Stimulated activated CD8-positive, alpha-beta memory T cell treated with anti-CD3 and anti-CD28 coated beads, Interleukin-15, amount 100 ng/mL, for 1 hour (primary cell): ENCODE measurements at places on chromosomes 7 and 10.

DNA sequence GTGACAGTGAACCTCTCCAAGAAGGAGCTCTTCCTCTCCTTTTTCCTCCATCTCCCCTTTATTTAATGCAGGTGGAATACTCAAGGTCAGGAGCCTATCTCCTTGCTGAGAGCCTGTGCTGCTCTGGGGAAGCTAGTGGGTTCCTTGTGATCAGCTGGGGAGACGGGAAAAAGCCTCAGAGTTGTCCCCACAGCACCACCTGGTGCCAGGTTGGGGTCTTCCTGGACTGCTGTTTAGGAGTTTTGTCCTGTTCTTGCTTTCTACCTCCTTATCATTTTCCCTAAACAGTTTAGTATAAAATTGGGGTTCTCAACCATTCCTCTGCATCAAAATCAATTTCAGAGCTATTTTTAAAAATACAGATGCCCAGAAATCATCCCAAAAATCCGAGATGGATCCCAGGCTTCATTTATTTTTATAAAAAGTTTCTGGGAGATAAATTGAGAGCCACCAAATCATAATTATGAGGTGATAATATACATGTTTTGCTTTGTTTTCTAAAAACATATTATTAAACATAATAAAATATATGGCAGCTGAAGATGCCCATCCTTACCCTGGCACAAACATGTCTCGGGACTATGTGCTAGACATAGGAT, 44.3 kb downstream of the MACC1 start:
- no peak for DNase-seq

- DNase-seq = no peak
Measured at GRCh38 chr10:100734295-100735086, 10.9 kb upstream of the PAX2 start.

GRCh38 chr10:83647526-83647925, 491.8 kb upstream of the GHITM start:
- no peak for DNase-seq

DNA sequence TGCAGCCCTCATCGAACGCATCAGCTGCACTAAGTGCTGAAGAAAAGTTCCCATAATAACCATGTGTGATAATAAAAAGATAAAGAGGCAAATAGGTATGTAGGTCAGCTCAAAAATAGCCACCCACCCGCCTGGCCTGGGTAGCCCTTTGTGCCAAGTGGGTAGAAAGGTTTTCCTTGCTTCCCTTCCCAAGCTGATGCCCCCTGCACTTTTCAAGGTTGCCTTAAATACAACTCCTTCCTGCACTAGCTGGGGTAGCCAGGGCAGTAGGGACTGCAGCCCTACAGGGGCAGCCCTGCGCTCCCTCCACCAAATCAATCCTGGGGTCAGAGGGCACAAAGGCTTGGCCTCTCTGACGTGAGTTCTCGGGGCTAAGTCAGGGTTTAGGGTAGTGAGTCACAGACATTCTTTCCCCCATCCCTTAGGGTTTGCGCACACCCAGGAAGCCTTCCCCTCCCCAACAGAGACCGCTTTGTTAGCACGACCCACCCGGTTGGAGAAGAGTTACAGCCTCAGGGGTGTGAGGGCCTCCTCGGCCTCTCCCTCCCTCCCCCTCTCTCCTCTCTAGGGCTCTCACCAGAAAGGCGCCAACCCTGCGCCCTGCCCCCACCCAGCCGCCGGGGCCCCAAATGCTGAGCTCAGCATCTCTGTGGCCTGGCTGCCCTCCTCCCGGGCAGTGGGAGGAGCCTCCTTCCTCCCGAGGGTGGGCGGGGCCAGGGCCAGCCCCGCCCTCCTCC, 13.3 kb upstream of the DDIT4 start:
- peak; percentile 62 for DNase-seq

DNA sequence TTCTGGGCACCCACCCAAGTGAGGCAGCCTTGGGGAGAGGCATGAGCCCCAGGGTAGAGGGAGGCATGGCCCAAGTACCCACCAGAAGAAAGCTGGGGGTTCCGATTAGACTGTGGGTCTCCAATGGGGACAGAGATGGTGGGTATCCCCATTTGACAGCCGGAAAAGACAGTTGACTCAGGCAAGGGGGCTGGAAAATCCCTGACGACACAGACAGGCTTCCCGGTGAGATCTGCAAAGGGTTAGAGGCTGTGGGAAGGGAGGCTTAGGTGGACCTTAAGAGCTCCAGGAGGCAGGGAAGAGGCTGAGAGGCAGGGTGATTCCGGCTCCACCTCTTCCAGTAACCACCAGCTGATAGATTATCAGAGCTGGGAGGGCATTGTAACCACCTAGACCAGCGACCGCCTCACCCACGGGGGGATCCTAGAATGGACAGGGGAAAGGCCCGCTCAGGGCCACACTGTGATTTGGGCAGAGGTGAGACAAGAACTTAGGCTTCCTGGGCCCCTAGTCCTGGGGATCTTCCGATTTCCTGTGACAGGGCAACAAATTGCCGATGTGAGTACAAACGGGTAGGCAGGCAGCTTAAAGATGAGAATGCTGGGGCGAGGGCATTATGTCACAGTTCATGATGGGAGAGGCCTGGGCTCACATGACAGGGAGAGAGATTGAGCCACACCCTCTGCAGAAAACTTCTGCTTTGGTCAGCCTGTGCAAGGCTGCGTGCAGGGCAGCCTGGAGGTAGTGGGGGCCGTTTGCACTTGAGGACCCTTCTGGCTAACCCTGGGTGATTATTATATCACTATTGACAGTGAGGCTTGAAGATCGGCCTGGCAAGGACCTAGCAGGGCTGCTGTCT, 5.4 kb downstream of the TBATA start:
- no peak for DNase-seq

DNA sequence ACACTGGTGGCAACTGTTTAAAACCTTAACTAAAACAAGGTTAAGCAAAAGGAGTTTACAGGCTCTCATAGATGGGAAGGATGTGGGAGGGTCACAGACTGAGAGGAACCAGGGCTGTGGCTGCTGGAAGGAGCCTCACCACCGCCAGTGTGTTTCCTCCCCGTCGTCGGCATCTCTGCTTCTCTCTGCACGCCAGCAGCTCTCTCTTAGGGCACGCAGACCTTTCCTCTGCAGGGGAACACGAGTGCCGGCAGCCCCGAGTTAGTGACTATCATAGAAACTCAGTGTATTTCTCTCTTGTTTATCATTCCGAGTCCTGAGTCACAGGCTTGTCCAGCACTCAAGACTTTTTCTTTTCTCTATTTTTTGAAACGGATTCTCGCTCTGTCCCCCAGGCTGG, 8.1 kb upstream of the SH2D4B start:
- peak; percentile 20 for DNase-seq

DNA sequence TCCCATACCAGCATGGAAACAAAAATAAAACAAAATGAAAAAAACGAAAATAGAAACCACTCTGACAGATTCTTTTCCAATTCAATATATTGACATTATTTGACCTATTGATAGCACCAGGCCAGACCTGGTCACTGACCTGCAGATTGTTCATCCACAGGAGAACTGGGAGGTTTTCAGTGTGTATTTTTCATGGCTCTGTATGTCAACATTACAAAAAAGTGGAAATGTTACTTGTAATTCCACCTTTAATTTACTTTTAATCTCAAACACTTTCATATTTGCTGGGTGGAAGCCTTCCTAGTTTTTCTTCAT, 2.9 kb downstream of the HKDC1 start:
- no peak for DNase-seq

GRCh38 chr10:36634916-36635315, 490.5 kb upstream of the ANKRD30A start:
- no peak for DNase-seq

- no peak for DNase-seq
Measured at GRCh38 chr7:112137141-112138101, 68.8 kb downstream of the DOCK4 start.

- DNase-seq = no peak
Measured at GRCh38 chr10:4678023-4678950, 147.7 kb upstream of the AKR1E2 start.

- DNase-seq = no peak
Measured at GRCh38 chr10:129605986-129606518, 139.0 kb downstream of the MGMT start.

- DNase-seq = no peak
Measured at GRCh38 chr10:121753726-121754476, 155.7 kb upstream of the FGFR2 start.

- peak; percentile 51 for DNase-seq
Measured at GRCh38 chr7:50206453-50207250, 97.9 kb upstream of the IKZF1 start.

GRCh38 chr10:98461500-98461842, 14.7 kb upstream of the HPS1 start:
- no peak for DNase-seq

DNA sequence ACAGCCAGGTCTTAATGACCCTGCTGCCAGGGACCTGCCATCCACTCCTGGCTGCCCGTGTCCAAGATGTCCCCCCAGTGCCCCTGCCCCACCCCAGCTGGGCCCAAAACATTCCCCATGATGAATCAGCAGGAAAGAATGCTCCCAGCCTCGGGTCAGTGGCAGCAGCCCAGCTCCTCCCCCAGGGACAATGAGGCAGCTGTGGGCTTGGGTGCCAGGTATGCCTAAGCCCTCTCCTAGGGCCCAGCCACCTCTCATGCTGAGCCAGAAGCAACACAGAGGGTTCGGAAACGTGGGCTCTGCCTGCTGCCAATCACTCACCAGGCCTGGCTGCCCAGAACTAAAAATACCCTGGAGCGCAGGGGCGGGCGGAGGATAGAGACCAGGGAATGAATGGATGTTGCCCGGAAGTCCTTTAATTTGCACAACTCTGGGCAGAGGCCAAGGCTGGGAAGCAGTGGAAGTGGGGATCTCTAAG, 1.5 kb upstream of the LOXL4 start:
- no peak for DNase-seq

- DNase-seq = no peak
Measured at GRCh38 chr10:113520690-113521474, 32.0 kb upstream of the HABP2 start.

DNA sequence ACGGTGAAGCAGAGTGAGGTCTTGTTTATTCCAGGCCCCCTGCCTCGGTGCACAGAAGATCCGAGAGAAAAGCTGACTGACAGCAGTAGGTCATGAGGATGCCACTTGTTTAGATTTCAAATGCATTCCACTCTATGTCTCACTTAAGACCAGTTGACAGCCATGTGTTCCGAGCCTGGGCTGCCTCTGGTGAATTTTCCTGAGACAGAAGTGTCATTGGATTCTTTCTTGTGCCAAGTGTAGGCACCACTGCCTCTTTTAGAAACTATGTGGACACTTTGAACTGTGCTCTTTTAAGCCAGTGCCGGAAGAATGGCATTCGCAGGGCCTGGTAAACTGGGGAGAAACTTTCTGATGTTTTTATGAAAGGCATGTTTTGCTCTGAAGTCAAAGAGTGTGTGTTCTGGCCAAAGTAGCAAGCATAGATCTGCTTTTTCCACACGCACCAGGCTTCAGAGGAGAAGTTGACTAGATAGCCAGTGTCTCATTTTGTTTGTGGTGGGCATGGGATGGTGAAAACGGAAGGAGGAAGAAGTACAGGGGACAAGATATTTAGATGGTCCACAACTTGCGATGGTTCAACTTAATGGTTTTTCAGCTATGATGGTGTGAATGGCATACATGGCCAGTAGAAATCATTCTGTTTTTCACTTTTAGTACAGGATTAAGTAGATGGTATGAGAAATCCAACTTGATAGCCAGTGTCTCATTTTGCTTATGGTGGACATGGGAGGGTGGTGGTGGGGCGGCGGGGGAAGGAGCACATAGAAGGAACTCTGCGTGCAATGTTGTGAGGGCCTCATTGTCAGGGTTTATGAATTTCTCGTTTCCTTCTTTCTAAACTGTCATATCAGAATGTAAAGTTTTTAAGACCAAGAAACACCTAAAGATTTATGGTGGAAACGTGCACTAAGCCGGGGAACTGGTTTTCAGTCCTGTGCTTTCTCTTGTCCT, 41.5 kb downstream of the CYP17A1 start:
- no peak for DNase-seq

- DNase-seq = no peak
Measured at GRCh38 chr7:103811290-103811689, 178.2 kb downstream of the RELN start.

- DNase-seq = no peak
Measured at GRCh38 chr10:116124777-116125176, 148.2 kb downstream of the GFRA1 start.

DNA sequence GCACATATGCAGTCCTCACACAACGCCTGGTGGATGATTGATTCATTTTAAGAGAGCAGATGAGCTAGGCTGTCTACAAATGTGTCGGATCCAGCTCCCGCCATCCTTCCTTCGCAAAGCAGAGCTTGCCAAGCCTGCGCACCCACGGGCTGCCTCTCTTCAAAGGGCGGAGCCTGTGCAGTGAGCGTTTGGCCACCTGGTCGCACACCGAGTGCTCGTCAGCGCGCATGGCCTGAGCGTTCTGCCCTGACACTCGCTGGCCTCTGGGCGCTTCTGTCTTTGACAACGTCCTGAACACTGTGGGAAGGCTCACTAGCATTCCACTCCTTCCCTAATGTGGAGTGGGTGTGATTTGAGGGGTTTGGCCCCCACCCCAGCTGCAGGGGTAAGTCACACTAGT, 47.1 kb upstream of the TMEM72 start:
- DNase-seq = no peak

GRCh38 chr7:47428768-47429472, 153.0 kb downstream of the TNS3 start:
- no peak for DNase-seq

DNA sequence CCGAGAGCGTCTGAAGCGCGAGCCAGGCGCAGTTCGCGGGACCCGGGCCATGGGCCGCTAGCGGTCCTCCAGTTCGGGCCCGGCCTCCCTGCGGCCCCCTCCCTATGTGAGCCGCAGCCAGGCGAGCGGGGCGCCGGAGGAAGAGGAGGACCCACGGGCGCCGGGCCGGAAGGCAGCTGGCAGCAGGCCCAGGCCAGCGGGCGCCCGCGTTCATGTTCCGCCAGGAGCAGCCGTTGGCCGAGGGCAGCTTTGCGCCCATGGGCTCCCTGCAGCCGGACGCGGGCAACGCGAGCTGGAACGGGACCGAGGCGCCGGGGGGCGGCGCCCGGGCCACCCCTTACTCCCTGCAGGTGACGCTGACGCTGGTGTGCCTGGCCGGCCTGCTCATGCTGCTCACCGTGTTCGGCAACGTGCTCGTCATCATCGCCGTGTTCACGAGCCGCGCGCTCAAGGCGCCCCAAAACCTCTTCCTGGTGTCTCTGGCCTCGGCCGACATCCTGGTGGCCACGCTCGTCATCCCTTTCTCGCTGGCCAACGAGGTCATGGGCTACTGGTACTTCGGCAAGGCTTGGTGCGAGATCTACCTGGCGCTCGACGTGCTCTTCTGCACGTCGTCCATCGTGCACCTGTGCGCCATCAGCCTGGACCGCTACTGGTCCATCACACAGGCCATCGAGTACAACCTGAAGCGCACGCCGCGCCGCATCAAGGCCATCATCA, 1.1 kb downstream of the ADRA2A start:
- DNase-seq = no peak
